ENCODE measurements at places on chromosomes 11 and 22.

- DNase-seq: no peak
Observed at GRCh38 chr22:45290410-45290936, 5.7 kb downstream of the UPK3A start.

- DNase-seq: no peak
Observed at GRCh38 chr11:111601636-111601978, 642 bp upstream of the SIK2 start.

- DNase-seq: no peak
Observed at GRCh38 chr11:102112509-102112821, 2.2 kb downstream of the YAP1 start.

DNA sequence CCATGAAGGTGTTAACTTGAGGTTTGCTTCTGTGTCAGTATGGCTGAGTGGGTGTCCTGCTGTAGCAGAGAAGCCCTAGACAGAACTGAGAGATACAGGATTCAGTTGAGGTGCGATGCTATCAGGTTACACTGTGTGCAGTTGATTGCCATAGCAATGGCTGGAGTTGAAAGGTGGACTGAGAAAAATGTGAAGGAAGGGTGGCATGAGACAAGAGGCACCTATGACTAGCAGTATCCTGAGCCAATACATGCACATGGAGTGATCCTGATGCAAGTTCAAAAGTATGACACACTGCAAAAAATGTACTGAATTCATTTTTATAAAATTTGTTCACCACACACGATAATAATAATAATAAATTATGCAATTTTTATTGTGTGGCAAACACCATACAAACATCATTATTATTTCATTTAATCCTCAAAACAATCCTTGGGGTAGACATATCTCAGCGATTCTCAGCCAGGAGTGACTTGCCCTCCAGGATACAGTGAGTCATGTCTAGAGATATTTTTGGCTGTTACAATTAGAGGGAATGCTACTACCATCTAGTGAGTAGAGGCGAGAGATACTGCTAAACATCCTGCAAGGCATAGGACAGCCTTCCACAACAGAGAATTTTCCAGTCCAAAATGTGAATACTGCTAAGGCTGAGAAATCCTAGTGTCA lies 3.9 kb upstream of the PIWIL4 start:
- DNase-seq: no peak

DNA sequence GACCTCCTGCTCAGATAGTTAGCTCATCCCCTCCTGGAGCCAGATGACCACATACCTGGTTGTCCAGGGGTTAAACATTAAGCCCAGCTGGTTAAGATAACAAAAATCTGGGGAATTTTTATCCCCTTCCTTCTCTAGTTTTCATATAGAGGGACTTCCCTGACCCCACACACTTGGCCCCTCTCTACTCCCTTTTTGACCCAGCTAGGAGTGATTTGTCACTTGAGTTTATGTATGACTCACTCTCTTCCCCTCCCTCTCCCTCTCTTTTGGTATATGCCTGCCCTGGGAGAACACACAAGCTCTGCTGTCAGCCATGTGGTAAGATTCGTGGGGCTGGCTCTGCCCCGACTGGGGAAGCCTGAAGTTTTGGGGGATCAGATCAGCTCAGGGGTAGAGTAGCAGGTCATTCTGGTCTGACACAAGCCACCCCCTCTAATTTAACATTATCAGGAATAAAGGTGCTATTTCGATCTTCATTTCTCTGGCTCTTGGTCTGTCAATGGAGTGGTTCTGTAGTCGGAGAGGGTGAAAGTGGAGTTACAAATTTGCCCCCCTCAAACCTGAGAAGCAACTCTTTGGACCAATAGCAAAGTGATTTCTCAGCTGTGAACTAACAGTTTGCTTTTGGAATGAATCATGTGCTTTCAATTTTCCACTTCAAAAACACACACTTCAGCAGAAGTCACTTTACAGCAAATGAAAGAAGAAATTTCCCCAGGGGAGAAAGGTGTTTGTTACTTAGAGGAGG lies 415.3 kb upstream of the CADM1 start:
- no peak for DNase-seq

GRCh38 chr22:36818010-36818642 lies 1.3 kb upstream of the PVALB start:
- DNase-seq: no peak

DNA sequence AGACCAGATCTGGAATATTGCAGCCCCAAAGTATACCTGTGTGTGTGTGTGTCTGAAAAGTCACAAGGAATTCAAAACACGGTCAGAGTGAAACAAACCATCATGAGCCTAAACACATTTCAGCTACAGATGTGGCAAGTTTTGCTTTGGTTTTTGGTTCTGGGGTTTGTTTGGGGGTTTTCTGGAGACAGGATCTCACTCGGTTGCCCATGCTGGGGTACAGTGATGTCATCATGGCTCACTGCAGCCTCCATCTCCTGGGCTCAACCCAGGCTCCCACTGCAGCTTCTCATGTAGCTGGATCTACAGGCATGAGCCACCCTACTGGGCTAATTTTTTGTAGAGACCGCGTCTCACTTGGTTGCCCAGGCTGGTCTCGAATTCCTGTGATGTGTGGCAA lies 41.4 kb upstream of the PHF21A start:
- DNase-seq: no peak

- DNase-seq: no peak
Observed at GRCh38 chr22:46055181-46055875, 78.4 kb upstream of the WNT7B start.
